ENCODE measurements at places on chromosomes 11 and 22.

DNA sequence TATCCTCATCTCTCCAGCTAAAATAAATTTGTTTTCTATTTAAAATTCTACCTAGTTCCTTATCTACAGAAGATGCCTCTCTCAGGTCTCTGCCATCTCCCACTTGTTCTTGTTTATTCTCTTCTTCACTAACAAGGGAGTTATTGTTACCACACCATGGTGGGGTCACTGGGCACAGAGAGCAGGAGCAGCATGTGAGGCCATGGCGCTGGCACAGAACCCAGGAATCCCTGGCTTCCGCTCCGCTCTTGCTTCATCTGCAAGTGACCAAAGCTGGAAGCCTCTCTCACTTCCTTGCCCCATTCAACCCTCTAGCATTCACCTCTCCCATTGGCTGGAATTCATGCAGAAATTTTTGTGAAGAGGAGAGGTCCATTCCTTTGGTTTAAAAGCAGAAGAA, 190.7 kb upstream of the NCAM1 start:
- DNase-seq: no peak

- no peak for DNase-seq
These were observed 1498.7 kb downstream of the TBC1D22A start for GRCh38 chr22:48261048-48261621.

DNA sequence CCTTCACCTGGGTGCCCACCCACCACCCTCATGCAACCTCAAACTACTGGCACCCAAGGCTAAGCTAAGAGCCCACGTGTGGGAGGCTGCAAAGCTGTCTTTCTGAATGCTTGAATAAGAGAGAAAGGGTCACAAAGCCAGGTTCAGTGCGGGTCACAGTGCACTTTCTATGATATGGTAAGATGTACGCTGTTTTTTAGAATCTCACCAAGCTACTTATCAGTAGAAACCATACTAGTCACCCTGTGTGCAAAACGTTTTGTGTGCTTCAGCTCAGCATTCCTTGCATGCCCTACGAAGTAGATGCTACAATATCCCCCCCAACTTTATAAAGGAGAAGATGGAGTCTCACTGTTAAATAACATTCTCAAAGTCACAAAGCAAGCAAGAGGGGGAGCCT, 14.9 kb downstream of the P2RX3 start:
- DNase-seq: no peak

GRCh38 chr22:31248965-31249958, 37.2 kb downstream of the LIMK2 start:
- DNase-seq: no peak

DNA sequence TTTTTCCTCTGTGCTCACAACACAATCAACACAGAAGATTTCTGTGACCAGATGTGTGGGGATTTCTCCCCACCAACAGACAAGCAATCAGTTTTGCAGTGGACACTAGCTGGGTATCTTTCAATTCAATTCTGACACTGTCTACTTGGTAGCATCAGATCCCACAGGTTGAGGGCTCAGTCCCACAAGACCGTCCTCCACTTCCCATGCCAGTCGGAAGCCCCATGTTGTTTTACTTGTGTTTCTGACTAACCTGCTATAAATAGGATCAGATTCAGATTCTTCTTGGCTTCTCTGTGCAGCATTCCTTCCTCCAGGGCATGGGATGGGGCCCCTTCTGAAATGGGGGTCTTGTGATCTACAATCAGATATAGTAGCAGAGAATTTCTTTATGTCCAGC, 19.6 kb downstream of the ACER3 start:
- DNase-seq: no peak

- DNase-seq: peak; percentile 52
These were observed 1.7 kb downstream of the PHF21A start for GRCh38 chr11:46119352-46120216.

- no peak for DNase-seq
These were observed 263.6 kb upstream of the NCAM1 start for GRCh38 chr11:112697391-112698178.

DNA sequence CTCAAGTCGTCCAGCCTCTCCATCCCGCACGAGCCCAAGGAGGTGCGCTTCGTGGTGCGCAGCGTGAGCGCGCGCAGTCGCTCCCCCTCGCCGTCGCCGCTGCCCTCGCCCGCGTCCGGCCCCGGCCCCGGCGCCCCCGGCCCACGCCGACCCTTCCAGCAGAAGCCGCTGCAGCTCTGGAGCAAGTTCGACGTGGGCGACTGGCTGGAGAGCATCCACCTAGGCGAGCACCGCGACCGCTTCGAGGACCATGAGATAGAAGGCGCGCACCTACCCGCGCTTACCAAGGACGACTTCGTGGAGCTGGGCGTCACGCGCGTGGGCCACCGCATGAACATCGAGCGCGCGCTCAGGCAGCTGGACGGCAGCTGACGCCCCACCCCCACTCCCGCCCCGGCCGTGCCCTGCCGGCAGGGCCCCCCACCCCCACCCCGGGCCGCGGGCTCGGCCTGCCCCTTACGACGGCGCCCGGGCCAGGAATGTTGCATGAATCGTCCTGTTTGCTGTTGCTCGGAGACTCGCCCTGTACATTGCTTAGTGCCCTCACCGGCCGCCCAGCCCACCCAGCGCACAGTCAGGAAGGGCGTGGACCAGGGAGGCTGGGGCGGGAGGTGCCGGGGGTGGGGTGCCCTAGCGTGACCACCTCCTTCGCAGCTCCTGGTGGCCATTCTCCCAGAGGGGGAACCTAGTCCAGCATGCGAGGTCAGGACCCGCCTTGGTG, 6.9 kb upstream of the ACR start:
- no peak for DNase-seq

DNA sequence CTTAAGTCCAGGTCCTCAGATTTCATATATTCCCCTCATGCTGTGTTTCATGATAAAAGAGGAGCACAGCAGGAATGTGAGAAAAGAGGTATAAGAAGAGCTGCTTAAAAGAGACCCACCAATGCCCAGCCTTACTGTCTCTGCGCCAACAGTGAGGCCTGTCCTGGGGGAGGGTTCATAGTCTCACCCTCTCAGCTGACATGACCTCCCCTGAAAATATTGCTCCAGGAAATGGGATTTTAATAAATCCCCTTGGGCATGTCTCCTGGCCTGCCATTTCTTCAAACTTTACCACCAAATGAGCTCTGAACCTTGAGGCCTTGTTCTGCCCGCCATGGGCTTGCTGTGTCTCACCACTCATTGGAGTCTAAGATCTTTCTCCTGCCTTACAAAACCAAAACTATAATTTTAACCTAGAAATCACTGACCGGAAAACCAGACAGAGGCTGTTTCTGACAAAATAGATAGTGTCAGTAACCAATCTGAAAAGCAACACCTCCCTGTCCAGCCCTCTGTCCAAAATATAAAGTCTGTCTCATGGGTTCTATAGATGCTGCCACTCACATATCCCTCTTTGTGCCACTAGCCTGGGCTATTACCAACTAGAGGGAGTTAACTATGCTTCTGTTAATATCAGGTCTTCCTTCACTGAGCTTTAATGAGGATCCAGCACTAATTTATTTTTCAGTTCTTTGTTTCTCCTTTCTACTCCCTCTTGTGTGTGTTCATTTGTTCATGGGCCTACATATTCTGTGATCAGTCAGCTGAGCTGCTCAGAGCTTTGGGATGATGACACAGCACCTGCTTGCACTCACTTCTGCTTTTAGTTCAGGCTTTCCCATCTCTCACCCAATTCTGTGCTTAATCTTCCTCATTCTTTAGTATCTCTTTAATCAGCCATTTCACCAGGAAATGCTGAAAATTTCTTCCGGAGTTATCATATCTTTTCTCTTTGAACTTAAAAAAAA, at the start of gene OR2AG2:
Gene OR2AG2, minus strand, starts transcription at position 51 of the 968 bp plus-strand sequence. CDS start 3,019 bp downstream, outside the sequence.
- DNase-seq: no peak

GRCh38 chr11:66068923-66069714, 953 bp upstream of the PACS1 start:
- DNase-seq: no peak

DNA sequence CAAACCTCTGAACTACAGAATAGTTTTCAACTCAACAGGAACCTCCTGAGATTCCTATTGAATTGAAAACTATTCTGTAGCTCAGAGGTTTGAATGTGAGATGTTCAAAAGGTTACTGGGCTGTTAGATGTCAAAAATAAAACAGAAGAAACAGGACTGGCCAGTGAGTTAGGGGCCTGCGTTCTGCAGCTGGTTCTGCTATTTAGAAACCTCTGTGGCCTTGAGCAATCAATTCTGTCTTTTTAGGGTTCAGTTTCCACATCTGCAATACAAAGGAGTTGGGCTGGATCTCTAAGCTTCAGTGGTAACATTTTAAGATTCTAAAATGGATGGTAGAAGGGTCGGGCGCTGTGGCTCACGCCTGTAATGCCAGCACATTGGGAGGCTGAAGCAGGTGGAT, 55.8 kb downstream of the CLMP start:
- DNase-seq: no peak

DNA sequence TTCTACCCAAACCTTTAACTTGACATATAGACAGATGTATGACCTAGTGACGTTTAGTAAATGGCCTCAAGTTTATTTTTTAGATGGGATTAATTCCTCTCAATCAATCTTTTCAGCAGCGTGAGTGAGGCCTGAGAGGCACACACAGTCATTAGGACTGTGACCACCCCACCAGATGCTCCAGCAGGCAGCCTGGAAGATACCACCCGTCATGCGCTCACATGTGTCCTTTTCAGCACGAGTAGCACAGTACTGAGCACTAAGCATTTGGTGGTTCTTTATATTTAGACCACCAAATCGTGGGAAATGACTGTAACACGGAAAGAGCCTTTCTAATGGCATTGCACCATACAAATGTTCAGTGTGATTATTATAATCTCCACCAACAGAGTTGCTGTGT, 354.6 kb upstream of the DDI1 start:
- DNase-seq: no peak

DNA sequence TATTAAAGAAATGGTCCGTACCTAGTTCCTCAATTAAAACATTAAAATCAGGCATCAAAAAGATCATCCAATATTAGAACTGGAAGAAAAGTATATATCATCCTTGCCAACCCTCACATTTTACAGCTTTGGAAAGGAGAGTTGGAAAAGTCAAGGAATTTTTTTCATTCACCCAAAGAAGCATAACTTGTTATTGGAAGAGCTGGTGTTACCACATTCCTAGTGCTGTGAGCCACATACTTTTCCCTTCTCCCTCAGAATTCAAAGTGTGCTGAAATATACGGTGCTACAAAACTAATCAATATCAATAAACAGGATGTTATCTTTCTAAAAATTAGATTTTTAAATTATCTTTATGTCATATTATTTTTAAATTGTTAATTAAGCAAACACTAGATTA, 202.1 kb upstream of the FAT3 start:
- no peak for DNase-seq

DNA sequence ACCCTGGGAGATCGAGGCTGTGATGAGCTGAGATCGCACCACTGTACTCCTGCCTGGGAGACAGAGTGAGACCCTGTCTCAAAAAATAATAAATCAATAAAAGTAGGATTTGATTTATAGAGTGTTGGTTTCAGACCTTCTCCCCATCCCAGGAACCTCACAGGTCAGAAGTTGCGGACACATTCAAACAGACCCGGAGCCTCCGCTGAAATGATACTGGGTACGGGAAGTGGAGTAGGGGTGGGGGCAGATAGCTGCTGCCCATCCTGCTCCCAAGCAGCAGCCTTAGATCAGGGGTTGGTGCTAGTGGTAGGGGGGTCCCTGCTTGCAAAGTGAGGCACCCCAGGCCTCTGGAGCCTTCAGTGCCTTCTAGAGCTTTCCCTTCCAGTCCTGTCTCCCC, 7.8 kb downstream of the PRDM11 start:
- no peak for DNase-seq

GRCh38 chr22:34105461-34106062, 185.3 kb upstream of the LARGE1 start:
- DNase-seq: peak; percentile 56

DNA sequence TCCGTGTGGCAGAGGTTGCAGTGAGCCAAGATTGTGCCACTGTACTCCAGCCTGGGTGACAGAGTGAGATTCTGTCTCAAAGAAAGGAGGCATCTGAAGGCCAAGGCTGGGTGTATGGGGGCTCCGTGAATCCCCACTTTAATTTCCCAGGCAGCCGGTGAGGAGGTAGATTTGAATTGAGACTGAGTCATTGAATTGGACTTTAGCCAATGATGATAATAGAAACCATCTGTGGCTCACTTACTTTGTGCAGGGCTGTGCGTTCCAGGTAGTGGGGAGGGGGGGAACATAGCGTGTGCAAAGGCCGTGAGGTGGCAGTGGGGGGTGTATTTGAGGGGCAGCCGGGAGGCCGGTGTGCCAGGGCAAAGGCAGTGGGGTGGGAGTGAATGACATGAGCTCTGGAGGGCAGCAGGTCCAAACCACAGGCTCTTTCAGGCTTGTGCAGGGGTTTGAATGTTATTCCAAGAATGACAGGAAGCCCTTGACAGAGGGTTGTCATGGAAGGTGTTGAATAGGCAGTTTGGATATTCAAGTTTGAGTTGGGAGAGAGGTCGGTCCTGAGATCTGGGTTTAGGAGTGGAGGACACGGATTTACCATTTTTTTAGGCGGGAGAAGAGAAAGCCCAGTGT, 6.1 kb downstream of the ARHGAP8 start:
- no peak for DNase-seq

GRCh38 chr11:128424271-128424711, 163.1 kb downstream of the ETS1 start:
- no peak for DNase-seq

GRCh38 chr11:85941380-85941973, 86.3 kb downstream of the CCDC83 start:
- peak; percentile 23 for DNase-seq

- DNase-seq: no peak
These were observed 43.4 kb upstream of the A4GALT start for GRCh38 chr22:42763965-42764480.

- peak; percentile 71 for DNase-seq
These were observed at the start of gene SLC35F2 for GRCh38 chr11:107858217-107859070. Gene SLC35F2, minus strand, starts transcription at chr11:107858787. Its CDS starts 20 bp downstream, at chr11:107858767.

GRCh38 chr11:64341851-64342791, 2.1 kb downstream of the CCDC88B start:
- DNase-seq: peak; percentile 84

- no peak for DNase-seq
These were observed 39.0 kb downstream of the MAML2 start for GRCh38 chr11:96303980-96304379.

DNA sequence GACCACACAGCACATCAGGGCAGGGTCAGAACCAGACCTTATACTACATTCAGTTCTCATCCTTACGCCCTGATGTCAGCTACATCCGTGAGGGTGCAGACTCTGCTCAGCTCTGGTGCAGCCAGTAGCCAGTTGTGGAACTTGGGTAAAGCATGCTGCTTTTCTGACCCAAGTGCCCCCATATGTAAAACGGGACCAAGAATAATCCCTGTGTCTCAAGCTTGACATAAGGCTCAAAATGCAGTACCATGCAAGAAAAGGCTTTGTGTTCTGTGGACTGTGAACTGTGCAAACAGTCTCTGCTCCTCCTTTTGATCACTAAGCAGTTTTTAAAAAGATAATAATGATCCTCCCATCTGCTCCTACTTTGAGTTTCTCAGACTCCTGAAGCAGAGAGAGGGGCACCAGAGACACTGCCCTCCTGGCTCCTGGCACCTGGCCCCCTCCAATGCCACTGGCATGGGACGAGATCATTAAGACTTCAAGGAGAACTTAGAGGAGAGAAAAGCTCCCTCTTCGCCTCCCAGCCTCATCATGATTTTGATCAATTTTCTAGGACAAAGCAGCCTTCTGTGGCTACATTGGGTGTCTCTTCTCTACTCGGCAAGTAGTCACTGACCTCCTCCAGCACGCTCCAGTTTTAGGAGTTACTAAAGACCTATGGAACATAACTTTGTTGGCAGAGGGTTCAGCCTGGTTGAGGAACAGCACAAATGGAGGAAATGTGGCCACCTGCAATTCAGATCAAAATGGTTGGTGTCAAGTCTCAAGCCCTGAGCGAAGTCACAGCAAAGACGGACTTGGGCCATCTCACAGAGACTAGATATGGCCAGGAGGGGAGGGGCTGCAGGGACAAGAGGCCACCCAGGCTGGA, 23.9 kb downstream of the IL10RA start:
- no peak for DNase-seq

GRCh38 chr11:120208001-120208441, 2.8 kb upstream of the OAF start:
- no peak for DNase-seq
